ENCODE measurements at places on chromosomes 2 and 18.

GRCh38 chr18:36128907-36129299 is 237 bp downstream of the SLC39A6 start:
- no peak for DNase-seq

DNA sequence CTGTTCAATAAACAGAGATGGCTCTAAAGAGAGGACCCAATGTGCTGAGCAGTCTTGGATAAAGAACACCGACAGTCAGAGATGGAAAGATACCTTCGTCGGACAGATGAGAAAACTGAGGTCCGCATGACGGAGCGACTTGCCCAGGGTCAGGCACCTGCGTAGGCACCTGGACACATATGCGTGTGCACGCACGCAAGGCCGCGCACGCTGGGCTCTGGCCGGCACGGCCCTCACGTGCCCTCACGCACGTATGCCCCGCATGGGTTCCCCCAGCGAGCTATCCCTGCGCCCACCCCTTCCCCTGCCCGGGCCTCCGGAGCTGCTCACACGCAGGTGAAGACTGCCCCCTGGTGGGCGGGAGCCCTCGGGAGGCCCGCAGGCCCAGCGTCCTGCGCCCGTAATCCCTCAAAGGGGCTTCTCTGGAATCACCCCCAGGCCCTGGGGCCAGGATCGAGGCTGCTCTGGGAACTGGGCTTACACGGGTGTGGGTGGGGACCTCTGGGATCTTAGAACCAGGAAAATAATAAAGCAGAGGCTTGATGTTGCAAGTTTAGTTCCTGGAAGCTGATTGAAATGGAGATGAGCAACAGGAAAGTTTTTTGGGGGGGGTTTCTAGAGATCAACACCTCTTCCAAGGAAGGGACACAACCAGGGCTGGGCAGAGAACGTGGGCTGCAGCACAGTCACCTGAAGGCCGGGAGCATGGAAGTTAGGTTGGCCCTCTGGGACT is 246.3 kb downstream of the TNS1 start:
- peak; percentile 41 for DNase-seq

DNA sequence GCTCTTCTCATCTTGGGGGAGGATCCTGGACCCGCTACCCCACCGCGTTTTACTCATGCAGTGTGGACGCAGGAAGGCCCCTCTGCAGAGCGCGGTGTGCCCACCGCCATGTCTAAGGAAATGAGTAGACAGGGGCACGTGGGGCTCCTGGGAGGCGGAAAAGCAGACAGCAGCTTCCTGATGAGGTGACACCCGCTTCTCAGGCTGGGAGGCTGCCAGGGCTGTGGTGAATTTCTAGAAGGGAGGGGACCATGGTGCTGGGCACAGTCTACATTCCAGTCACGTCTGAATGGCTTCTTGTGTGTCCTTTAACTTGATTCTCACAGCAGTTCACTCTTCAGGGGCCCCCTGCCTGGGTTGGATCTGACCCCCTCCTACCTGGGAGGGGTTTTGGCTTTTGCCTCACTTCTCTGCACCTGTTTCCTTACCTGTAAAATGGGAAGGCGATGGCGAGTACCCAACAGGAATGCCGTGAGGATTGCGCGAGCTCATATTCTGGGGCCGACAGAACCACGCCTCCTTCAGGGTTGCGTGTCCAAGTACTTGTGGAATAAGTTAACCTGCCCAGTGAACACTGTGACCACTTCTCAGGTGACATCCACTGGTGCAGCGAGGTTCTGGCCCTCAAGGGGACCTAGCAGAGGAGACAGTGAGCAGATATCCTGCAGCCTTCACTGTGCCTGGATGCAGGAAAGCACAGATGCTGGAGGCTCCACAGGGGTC is 32.3 kb upstream of the MBP start:
- DNase-seq, result no peak

DNA sequence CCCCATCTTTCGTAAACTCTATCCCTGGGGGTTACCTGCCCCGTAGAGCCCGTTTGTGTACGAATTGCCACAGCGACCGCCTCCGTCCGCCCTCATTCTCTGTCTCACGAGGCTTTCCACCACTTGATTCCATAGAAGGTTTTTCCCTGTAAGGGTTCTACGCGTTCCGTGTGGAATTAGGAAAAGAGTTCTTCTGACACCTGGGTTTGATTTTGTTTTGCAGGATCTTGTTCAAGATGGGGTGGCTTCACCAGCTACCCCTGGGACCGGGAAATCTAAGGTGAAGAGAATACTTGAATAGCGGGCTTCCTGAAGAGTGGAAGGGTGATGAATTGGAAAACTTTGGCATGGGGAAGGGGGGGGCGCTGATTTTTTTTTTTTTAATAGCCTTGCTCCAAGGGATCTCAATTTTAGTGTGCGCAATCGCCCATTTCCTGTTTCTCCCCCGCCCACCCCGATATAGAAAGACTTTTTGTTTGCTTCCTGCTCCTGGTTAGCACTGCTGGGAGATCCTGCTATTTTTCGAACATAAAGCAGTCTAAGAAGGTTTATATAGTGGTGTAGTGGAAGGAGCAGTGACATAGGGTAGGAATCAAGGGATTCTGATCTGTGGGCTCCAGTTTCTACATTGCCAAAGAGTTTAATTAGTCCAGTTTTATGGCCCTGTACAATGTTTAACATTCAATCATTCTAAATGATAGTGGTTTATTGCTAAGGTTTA is 564 bp downstream of the GCC2 start:
- peak; percentile 26 for DNase-seq

DNA sequence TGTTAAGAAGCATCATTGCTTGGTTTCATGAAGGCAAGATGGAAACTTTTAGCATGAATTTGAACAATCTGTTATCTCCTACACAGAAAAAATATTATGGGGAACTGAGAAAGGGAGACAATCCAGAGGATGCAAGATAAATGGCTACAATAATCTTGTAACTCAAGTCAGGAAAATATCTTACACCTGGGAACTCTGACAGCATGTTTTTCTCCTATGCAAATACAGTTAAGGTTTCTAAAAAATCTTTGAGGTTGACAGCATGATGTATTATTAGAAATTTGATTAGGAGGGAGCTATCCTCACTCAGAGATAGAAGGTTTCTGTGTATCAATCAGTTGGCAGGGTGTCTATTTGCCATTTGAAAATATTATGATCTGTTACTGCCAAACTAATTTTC is 75.6 kb downstream of the GPD2 start:
- no peak for DNase-seq

DNA sequence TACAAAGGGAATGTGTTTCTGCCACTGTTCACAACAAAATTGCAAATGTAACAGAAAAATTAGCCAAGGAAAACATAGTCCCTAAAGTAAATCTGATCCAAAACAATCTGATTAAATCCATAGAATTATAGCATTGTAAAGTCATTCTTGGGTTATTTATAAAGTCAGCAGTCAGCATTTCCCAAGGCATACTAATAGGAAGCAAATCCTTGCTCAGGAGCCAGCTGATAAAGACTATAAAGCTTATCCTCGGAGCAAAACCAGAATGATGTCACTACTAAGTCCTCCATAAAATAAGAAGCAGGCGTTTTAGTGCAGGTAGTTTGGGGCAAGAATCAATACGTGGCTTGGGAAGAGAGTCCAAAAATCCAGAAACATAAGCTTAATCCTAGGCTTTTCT is 67.3 kb upstream of the CSRNP3 start:
- DNase-seq, result no peak

GRCh38 chr18:44098551-44099098 is 582.1 kb upstream of the SETBP1 start:
- no peak for DNase-seq
